ENCODE measurements at places on chromosomes 3 and 15.

GRCh38 chr3:190070622-190071347 is 49.9 kb downstream of the P3H2 start:
- DNase-seq: peak; percentile 87

GRCh38 chr15:33150971-33151370 is 43.5 kb downstream of the FMN1 start:
- DNase-seq: no peak

- no peak for DNase-seq
Observed at GRCh38 chr15:25903024-25903581, 40.0 kb upstream of the ATP10A start.

DNA sequence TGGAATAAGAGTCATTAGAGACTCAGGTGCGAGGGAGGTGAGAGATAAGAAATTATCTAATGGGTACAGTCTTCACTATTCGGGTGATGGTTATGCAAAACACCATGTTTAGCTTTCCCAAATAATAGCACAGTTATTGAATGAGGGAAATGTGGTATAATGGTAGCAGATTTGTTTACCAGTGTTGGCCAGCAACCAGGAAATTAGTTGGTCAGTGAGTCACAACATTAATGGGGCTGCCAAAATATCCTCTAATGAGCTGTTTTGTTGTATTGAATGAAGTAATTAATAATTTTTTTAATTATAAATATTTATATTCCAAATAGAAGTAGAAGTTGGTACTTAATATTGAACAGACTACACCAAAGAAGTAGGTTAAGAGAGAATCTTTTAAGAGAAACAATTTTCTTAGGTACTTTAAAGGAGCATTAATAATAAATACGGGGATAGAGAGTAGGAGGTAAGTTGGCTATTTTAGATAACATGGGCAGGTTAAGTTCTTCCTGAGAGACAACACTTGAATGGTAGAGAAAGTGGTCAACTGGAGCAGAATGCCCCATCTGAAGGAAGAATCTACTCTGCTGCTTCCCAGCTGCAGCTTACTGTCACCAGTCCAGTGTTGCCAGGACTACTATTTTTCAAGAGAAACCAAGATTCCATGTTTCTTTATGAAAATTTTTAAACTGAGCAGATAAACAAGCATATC is 218.8 kb downstream of the UBE2E2 start:
- no peak for DNase-seq

DNA sequence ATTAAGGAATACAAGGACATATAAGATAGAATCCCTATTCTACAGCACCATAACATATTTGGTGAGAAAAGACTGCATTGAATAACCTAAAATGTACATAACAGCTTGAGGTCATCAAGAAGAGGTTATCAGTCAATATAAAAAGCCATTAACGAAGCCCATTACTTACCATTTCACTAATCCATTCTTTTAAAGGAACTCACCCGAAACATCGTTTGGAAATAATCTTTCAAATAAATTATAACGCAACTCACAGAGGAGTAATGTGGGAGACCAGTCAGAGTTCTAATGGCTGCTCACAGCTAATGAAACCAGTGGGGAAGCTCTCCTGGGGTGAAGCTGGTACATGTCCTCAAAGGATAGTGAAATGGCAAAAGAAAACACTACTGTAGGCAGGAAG is 188.4 kb downstream of the TBC1D5 start:
- DNase-seq: no peak

DNA sequence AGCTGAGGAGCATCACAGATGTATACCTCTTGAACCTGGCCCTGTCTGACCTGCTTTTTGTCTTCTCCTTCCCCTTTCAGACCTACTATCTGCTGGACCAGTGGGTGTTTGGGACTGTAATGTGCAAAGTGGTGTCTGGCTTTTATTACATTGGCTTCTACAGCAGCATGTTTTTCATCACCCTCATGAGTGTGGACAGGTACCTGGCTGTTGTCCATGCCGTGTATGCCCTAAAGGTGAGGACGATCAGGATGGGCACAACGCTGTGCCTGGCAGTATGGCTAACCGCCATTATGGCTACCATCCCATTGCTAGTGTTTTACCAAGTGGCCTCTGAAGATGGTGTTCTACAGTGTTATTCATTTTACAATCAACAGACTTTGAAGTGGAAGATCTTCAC is 3.0 kb downstream of the CCR8 start:
- DNase-seq: no peak

DNA sequence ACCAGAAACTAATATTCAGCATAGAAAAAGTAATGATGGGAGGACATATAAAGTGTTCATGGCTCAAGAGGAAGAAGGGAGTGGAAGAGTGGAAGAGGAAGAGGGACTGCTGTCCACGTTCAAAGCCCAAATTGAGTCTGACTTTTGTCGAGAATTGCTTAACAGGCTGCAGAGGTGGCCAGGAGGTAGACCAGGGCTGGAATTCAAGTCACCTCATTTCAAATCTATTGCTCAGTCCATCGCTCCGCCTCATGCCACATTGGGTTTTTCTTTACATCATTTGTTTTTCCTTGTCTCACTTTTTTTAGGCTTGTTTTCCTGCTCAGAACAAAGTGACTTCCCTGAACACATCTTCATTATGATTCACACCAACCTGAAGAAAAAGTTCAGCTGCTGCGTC is 97.0 kb downstream of the RPL39L start:
- no peak for DNase-seq

- DNase-seq: no peak
Observed at GRCh38 chr3:154152741-154153140, 31.6 kb downstream of the ARHGEF26 start.

DNA sequence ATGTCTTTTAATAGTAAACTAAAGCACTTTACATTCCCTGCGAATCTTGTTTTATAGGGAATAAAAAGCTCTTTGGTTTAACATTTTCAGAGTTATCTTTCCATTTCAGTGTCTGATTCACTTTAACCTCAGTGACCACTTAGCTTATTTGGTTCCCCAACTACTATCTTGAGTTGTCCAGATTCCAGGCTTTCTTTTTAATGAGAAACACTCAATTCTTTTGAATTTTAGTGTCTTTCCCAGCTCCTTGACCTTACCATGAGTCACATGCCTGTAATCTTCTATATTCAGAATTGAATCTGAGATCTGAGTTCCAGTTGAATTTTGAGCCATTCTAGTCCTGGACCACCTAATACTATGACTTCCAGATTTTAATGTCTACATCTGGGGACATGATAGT is 144.4 kb downstream of the KCNAB1 start:
- no peak for DNase-seq

DNA sequence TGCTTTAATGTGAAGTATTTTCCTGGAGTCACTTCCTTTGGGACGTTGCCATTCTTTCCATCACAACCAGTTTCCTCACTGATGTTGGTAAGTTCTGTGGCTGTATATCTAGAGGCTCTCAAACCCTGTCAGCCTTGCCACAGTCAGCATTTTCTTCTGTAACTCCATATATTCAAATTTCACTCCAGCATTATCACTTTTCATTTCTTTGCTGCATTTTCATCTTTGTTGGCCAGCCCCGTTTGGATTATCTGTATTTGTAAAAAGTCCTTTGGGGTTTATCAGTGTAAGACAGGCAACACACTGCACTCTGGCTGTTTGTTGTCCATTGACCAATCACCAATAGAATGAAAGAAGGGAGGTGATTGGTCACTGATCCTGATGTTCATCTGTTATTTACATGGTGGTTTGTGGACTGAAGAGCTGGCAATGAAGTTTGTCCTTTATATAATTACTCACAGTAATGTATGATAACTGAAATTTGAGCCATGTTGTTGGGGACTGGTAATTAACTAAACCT is 20.3 kb downstream of the GMPS start:
- DNase-seq: no peak

GRCh38 chr3:100030914-100031425 is 83.3 kb downstream of the FILIP1L start:
- no peak for DNase-seq

GRCh38 chr15:68655686-68656437 is 77.1 kb downstream of the CORO2B start:
- DNase-seq: no peak

- DNase-seq: peak; percentile 67
Observed at GRCh38 chr3:31534065-31534425, 1.3 kb downstream of the STT3B start.
